ENCODE measurements at places on chromosomes 11 and 22.

DNA sequence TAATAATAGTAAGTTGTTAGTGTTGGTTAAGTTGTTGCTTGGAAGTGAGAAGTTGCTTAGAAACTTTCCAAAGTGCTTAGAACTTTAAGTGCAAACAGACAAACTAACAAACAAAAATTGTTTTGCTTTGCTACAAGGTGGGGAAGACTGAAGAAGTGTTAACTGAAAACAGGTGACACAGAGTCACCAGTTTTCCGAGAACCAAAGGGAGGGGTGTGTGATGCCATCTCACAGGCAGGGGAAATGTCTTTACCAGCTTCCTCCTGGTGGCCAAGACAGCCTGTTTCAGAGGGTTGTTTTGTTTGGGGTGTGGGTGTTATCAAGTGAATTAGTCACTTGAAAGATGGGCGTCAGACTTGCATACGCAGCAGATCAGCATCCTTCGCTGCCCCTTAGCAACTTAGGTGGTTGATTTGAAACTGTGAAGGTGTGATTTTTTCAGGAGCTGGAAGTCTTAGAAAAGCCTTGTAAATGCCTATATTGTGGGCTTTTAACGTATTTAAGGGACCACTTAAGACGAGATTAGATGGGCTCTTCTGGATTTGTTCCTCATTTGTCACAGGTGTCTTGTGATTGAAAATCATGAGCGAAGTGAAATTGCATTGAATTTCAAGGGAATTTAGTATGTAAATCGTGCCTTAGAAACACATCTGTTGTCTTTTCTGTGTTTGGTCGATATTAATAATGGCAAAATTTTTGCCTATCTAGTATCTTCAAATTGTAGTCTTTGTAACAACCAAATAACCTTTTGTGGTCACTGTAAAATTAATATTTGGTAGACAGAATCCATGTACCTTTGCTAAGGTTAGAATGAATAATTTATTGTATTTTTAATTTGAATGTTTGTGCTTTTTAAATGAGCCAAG, 2.7 kb downstream of the NEAT1 start:
- no peak for DNase-seq

DNA sequence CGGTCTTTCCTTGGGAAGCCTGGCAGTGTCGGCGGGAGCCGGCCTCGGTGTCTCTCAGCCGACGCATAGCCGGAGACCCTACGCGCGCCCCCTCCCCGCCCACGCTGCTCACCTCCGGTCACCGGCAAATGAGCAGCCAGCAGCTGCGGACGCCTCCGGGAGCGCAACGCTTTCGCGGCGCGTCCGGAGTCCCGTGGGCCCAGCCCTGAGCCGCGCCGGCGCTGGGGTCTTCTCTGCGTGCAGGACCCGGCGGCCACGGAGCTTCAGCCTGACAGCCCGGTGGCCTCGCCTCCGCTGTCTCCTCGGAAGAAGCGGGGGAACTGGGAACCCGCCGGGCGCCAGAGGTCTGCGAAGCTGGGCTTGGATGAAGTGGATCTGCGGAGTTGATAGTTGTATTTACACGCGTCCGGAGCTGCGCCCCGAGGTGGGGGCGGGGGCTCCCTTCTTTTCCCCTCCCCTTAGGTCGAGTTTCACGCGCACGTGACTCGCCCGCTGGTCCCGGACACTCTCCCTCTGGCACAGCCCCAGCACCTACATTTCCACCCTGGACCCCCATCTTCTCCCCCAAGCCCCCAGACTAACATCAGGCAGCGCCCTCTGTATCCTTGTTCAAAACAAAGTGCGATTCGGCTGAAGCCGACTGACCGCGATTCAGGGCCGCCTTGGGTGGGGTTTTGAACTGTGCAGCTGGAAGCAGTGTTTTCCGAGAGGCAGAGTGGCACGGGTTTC, at the start of gene SLC43A1:
SLC43A1 (minus strand) TSS at position 371 of the 729 bp plus-strand sequence. CDS start 1,591 bp downstream, outside the sequence.
- DNase-seq: no peak

- DNase-seq: no peak
These were observed 75.6 kb downstream of the SHANK2 start for GRCh38 chr11:71176812-71177211.

DNA sequence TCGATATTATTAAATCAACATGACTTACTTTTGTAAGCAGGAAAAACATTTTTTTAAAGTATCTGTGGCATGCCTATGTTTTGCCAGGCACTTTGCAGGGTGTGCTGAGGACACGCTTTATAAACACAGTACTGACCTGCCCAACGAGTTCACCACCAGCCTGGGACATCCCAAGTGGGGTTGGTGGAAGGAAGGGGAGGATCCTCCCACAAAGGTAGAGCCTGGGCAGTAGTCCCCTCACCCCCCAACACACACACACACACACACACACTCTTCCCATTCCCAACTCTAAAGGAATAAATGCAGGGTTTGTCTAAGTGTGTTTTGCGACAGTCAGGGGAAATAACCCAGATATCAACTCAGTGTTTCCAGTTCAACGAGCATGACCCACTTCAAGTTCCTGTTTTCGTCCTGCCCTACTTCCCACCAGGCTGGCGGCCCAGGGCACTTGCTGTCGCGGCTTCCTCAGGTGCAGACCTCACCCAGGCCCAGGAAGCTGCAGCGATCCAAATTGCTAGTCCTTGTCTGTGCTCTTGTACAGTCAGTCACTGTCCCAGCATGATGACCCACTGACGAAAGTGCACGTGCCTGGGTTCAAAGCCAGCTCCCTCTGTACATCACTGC, 3.1 kb downstream of the CERK start:
- peak; percentile 12 for DNase-seq

GRCh38 chr11:70077411-70078094, 564 bp upstream of the ANO1 start:
- no peak for DNase-seq

Measured in caudate nucleus (tissue), 63 donors.